ENCODE measurements at places on chromosomes 13 and 19.

- DNase-seq = no peak
Observed at GRCh38 chr13:48682436-48682835, 28.7 kb downstream of the CYSLTR2 start.

DNA sequence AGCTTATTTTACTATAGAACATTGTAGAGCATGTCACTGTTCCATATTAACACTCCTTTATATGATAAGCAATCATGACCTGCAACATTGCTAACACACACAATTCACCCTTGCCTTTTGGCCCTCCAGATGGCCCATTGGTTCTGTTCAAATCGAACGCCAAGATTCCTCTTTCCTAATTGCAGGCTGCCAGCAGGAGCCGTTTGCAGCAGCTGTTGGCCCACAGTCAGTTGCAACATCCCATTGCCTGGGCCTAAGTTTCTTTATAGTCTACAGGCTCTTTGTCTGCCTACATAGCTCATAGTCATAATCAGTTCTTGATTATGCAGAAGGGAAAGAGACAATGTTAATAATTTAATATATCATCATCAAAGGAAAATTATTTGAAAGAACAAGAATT lies 37.6 kb downstream of the KCTD12 start:
- DNase-seq = no peak

- no peak for DNase-seq
Observed at GRCh38 chr13:41649659-41650058, 192.3 kb downstream of the RGCC start.

GRCh38 chr13:110529522-110530311 lies 31.8 kb downstream of the RAB20 start:
- DNase-seq = no peak

- DNase-seq = no peak
Observed at GRCh38 chr13:68667863-68668262, 1437.7 kb upstream of the PCDH9 start.

GRCh38 chr13:112803422-112803821 lies 113.6 kb downstream of the ATP11A start:
- no peak for DNase-seq

GRCh38 chr19:13881692-13882418 lies 4.9 kb downstream of the NANOS3 start:
- DNase-seq = no peak

GRCh38 chr13:31674051-31674450 lies 65.3 kb upstream of the RXFP2 start:
- no peak for DNase-seq

- DNase-seq = no peak
Observed at GRCh38 chr13:31859571-31859970, 120.2 kb downstream of the RXFP2 start.

Data from stimulated activated CD8-positive, alpha-beta memory T cell treated with anti-CD3 and anti-CD28 coated beads, Interleukin-4, amount 100 ng/mL, for 1 hour (primary cell).